ENCODE measurements at places on chromosomes 1 and 21. TPM values are rescaled to one million over a fixed set of nuclear protein-coding genes. Genes with fewer than 3 reads are reported as not detected.

Gene NBPF4
- not detected for total RNA-seq

DNA sequence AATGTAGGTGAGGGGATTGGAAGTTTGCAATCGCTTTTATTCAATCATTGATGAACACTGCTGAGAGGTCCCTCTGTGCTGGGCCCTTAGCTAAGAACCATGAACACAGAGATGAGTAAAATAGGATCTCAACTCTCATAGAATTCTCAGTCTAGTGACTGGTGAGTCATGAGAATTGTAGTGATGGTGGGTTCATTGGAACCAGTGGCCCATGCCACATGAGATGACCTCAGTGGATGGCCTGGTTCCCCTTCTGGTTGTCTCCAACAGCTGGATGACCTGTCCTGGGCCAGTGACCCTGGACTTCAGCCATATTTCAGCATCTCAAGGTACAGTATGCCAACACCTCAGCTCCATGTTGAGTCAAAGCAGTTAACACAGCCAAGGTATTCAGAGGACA, 21.3 kb upstream of the S100A10 start:
- DNase-seq, result no peak

DNA sequence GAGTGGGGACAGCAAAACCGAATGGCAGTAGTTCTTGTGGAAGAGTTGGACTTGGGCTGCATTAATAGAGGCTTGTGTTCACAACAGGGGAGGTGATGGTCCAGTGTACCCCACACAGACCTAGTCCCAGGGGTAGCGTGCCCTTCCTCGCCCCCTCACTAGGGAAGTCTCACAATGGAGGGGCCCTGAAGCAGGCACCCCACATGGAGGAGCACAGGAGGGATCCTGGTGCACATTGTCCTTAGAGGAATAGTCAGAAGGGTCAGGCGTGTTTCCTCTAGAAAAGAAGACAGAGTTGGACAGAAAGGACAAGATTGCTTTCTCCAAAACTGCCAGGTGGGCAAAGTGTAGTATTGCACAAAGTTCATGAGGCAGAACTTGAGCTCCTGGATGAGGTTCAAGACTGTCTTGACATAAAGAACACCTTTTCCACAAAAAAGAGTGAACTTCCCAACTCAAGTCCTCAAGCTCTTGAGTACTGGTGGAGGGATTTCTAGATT, 23.3 kb downstream of the ETNK2 start:
- DNase-seq, result no peak

DNA sequence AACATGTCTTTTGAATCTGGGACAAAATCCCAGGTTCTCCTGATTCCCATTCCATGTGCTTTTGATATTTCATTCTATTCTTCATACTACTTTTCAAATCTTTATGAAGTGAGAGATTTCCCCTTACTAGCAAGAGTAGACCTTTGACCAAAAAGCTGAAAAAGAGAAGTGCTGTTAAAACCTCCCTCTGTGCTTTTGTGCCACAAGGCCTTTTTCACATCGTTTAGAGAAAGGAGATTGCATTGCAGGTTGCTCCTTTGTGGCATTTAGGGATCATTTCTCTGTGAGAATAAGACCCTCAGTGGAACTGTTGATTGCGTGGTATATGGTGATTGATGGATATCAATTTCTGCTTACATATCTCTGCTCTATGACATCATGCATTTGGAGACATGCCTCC, 148.8 kb downstream of the TGFB2 start:
- DNase-seq, result no peak

DNA sequence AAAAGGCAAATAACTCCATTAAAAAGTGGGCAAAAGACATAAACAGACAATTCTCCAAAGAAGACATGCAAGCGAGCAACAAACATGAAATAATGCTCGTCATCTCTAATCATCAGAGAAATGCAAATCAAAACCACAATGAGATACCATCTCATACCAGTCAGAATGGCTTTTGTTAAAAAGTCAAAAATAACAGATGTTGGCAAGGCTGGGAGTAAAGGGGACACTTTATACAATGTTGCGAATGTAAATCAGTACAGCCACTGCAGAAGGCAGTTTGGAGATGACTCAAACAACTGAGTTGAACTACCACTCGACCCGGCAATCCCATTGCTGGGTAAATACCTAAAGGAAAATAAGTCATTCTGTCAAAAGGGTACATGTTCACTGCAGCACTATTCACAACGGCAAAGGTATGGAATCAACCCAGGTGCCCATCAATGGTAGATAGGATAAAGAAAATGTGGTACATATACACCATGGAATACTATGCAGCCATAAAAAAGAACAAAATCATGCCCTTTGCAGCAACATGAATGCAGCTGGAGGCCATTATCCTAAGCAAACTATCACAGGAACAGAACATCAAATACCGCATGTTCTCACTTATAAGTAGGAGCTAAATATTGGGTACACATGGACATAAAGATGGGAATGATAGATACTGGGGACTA, 25.9 kb downstream of the TSPAN2 start:
- DNase-seq, result no peak

Gene KRTAP19-1
- not detected for total RNA-seq

Gene CNR2
- not detected for total RNA-seq

Gene TLCD4
- total RNA-seq, result 5.4 TPM

- DNase-seq, result no peak
Observed at GRCh38 chr1:18606443-18607288, 24.0 kb upstream of the PAX7 start.

DNA sequence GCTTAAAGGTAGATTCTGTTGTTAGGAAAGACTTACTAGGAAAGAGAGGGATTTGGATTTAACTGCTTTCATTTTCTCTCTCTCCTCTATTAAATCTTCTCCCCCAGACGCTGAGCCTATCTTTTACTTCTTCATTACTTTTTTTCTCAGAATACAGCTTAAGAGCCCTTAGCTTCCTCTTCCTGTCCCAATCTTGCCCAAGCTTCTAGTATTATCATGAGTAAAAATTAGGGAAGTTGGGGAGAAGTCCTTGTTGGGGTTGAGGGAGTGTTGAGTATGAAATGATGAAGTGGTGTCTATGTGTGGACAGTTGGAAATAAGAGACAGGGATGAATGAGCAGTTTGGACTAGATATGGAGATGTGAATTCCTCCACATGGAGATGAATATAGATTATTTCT, 35.0 kb downstream of the ACP6 start:
- DNase-seq, result no peak

Gene MYOM3
- total RNA-seq, result 1.7 TPM

Gene C1orf174
- 38.2 TPM for total RNA-seq

DNA sequence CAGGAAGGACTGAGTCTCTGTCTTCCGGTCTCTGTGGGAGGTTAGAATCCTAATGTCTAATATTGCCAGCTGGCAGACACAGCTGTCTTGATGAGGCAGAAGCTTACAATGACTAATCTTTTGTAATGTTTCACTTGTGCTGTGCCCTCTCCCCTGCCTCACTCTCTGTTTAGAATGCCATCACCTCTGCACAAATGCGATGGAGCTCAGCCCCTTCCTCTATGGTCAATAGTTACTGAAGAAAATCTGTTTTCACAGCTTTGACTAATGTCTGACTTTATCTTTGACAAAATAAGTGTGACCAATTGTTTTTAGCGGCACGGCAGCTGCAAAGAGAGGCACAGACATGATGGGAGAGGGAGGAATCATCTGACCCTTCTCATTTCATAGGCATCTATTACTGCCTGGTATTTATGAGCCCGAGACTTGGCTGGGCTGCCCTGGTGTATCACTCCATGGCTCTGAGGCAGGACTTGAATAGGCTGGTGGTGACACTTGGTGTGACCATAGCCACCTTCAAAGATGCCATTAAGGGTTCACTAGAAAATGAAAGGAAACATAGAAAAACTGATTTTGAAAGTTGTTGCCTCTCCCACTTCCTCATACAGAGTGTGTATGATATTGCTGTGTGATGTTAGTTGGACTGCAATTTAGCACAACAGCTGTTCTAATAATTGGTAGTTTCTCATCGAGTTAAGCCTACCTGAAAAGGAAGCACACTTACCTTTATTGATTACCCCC, 163.2 kb upstream of the NBPF11 start:
- no peak for DNase-seq

- no peak for DNase-seq
Observed at GRCh38 chr1:153557877-153558276, 7.8 kb downstream of the S100A2 start.

DNA sequence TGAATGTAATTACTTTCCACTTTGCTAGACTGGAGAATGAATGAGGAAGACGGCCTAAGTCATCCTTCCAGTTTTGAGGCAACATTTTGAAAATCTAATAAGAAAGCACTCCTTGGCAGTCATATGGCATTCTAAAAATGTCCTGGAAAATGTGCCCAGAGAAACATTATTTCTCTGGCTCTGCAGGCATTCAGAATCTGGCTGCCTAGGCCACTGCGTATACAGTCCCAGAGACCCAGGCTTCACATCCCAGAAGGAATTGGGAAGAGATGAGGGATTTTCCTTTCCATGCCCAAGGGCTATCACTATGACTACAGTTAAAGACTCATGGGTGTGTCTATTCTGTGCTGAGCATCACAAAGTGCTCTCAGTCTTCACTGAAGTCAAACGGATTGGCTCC, 92.9 kb downstream of the BEND5 start:
- DNase-seq, result no peak

- DNase-seq, result no peak
Observed at GRCh38 chr1:44707959-44708831, 22.8 kb downstream of the RNU5D-1 start.

Gene C1orf232
- total RNA-seq, result not detected

DNA sequence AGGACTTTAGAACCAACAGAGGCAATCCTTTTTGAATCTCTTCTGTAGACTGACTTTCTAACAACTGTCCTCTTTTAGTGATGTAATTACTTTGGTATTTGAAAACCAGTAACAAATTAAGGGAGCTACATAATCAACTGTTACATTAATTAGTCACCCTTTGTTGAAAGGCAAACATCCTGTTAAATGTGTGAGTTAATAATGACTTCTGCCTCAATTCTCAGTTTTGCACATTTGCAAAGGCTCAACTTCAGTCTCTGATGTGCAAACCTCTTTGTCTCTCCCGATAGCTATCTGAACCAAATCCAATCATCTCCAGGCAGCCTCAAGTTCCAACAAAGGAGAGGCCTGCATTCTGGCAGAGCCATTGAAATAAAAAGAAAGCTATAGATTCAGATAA, 135.4 kb upstream of the C8B start:
- DNase-seq, result no peak

- DNase-seq, result no peak
Observed at GRCh38 chr1:24558902-24559791, 3.3 kb downstream of the NCMAP start.

DNA sequence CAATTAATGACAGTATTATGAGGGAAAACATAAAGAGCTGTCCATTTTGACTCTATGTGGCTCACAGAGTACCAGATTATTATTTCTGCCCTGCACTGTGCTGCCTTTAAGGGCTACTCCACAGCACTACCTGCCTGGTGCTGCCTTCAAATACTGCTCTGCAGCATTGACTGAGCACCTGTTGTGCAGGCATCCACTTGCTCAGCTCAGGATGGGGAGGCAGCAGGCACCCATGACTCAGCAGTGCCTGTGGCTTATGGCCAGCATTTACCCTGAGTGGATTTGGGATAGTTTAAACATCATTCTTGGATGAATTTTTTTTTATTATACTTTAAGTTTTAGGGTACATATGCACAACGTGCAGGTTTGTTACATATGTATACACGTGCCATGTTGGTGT, 953 bp upstream of the KPRP start:
- no peak for DNase-seq

Gene CLEC20A
- total RNA-seq, result not detected

Gene MFAP2
- total RNA-seq, result 42.2 TPM

DNA sequence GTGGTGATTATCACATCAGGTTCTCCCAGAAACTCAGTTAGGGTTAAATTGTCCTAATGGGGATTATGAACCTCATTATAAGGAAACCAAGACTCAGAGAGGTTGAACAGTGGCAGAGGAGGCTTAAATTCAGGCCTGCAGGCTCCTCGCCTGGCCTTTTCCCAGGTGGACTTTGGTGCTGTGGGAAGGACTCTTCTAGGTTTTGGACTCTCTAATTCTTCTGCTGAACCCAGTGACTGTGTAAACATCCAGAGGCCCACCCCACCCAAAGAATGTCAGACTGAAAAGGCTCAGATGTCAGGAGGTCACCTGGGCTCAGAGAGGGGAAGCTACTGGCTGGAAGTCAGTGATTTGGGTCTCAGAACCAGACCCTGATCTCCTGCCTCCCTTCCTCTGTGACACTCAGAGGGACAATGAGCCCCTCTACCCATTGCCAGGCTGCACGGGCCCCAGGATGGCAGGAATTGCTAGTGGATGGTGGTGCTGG, 2.5 kb downstream of the ZNF362 start:
- no peak for DNase-seq

DNA sequence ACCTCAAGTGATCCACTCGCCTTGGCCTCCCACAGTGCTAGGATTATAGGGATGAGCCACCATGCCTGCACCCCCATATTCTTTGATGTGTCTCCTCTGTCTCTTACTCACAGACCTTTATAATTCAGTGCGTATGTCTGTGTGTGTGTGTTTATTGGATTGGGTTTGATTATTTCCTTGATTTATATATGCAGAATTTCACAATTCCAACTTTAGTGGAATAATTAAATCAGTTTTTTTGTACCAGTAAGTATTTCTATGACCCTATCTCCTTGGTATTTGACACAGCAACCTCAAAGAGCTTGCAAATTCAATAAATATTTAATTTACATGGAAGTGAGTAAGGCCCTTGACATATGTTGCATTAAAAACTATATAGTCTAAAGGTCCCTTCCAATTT, 333.9 kb upstream of the ADAMTS5 start:
- no peak for DNase-seq

DNA sequence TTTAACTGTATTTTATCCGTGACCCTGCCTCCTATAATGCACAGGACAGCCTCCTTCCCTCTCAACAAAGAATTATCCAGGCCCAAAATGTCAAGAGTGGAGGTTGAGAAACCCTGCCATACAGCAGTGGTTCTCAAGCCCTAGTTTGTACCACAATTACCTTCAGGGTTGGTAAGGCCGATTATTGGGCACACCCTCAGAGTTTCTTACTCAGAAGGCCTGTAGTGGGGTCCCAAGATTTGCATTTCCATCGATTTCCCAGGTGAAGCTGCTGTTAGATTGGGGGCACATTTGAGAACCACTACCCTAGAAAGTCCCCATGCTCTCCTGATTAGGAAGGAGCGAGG, 400 bp upstream of the PGBD2 start:
- no peak for DNase-seq

Gene C1orf185
- not detected for total RNA-seq

GRCh38 chr21:46119144-46119636, 21.3 kb downstream of the COL6A2 start:
- DNase-seq, result no peak

DNA sequence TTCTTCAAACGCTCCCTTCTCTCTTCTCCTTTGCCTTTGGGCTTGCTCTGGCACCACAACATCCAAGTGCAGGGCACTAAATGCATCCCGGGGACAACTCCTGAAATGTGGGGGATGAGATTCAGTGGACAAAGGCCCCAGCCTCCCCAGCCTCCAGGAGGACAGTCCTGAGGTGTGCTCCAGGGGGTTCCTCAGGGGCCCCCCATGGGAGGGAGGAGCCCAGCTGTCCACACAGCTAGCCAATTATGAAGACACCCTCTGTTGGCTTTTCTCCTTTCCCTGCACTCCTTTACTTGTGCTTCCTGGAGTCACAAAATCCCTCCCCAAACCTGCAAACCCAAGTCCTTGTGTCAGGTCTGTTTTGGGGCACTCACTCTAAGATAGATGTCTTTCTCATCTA, 735.4 kb downstream of the PTPRU start:
- DNase-seq, result no peak

Gene SEMA4A
- total RNA-seq, result 1.4 TPM

All from epithelial cell of proximal tubule (primary cell).